KG1 (cell line): ENCODE measurements at places on chromosomes 12 and 14.

DNA sequence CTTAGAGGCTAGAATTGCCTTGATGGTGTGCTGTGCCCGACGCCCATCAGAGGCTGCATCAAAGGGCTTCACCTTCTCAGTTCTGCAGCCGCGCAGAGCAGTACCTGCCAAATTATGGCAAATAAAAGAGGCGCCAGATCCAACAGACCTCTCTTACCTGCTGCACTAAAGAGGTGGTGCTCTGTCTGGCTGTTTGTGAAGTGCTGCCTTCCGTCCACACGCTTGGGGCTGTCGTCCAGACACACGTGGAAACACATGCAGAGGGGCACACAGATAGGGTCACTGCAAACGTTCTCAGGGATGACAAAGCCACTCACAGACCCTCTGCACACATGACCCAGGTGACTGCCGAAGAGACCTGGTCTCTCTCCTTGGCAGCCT is 617.5 kb downstream of the VRK1 start:
- DNase-seq, result no peak

DNA sequence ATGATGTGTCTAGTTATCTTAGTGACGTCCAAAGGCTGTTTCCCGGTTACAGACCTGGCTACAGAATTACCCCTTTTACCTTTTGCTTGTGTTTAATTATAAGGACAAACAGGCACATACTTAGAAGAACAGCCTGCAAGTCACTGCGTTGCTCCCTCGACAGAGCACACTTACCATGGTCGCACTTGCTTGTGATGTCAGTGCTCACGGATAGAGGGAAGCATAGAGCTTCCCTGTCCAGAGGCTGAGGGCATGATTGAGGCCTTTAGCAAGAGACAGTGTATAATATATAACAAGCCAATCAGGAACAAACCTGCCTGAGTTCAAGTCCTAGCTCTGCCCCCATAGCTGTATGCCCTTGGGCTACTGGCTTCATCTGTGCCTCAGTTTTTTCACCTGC is 73.2 kb upstream of the SCN8A start:
- no peak for DNase-seq

DNA sequence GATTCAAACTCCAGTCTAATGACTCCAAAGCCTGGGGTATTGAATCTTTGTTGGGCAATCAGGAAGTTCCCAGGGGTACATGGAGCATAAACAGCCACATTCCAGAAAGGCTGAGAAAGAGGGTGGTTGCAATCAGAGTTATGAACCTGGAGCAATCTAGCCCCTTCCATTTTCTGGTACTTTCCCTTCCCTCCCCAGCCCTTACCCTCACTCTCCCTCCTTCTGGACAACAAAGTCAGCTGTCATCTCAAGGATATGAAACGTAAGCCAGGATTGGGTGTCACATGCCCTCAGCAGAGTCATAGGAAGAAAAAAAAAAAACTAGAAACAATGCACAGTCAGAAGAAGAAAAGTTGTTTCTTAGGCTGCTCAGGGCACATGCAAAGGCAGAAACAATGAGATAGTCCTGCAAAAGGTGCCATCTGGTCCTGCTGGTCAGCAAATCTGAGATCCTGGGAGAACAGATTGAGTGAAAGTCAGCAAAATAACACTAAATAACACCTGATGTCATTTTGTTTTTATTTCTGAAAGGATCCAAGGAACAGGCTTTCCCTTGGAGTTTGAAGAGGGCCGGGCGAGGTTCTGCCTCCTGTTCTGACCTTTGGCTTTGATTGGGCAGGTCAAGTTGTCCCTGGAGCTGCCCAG is 27.1 kb downstream of the TMEM229B start:
- DNase-seq, result no peak

GRCh38 chr12:51832354-51833107 is 16.0 kb downstream of the FIGNL2 start:
- DNase-seq, result no peak

DNA sequence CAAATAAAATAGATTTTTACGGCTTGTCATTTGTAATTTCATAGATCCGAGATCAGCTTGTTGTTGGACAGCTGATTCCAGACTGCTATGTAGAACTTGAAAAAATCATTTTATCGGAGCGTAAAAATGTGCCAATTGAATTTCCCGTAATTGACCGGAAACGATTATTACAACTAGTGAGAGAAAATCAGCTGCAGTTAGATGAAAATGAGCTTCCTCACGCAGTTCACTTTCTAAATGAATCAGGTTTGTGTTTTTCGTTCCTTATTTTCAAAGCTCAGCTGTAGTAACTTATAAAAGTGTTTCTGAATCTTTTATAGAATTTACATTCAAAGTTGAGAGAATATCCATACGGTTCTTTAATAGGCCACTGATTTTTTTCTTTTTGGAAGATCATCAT is 89.1 kb downstream of the LRRK2 start:
- no peak for DNase-seq

GRCh38 chr12:80101126-80101525 is 1.8 kb downstream of the OTOGL start:
- DNase-seq, result no peak

- DNase-seq, result peak; percentile 67
Measured at GRCh38 chr12:93569656-93570551, 2.6 kb upstream of the SOCS2 start.
